ENCODE measurements at places on chromosomes 3 and 15.

GRCh38 chr3:64384561-64384960 is 159.3 kb upstream of the PRICKLE2 start:
- no peak for DNase-seq

DNA sequence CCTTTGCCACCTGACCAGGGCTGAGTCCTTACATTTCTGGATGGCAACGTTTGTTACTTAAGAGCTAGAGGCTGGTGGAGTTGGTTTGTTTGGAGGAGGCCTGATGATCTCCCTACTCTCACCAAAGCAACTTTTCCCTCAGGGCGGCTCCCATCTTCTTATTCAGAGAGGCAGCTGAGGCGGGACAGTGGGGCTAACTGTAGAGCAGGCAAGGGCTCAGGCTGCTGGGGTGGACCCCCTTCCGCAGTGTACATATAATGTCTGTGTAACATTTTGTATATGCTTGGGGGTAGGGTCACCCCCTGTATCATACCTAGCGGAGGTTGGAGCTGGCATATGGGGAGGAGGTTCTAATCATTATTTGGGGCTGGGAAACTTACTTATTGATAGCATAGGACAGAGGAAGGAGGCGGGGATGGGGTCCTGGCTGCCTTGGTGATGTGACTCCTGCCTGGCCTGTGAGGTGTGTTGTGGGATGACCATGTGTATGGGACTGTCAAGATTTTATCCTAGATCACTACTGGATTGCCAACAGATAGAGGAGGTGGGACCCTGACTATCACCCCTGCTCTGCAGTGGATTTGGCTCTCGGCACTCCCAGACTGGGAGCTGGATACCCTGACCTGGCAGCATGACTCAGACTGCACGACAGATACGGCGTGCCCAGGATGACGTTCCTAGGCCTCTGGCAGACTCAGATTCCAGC is 52.5 kb upstream of the UBE2Q2 start:
- no peak for DNase-seq

DNA sequence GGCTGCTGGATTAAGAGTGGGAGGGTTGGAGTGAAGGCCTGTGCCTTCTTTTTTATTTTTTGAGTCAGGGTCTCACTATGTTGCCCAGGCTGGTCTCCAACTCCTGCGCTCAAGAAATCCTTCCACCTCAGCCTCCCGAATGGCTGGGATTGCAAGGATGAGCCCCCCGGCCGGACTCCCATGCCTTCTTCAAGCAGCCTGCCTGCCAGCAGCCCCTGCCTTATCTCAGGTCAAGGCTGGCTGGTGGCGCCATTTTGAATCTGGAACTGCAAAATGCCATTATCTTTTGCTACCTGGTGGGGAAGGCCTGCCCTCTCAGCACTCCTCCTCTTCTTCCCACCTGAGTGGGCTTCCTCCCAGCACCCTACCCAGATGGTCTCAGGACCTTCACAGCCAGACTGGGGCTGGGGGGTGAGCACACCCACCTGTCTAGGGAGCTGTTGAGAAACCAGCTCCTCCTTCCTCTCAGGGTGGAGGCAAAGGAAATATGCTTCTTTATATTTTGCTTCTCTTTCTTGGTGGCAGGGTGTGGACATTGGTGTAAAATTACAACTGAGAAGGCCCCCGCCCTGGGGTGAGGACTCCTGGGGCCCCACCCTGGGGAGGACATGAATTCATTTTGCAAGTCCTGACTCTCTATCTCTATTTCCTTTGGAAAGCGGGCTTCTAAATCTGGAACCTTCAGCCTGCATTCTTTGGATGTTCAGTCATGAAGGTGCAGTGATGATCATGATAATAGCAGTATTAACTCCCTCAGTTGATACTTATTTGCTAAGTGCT is 7.7 kb upstream of the FLNB start:
- no peak for DNase-seq

DNA sequence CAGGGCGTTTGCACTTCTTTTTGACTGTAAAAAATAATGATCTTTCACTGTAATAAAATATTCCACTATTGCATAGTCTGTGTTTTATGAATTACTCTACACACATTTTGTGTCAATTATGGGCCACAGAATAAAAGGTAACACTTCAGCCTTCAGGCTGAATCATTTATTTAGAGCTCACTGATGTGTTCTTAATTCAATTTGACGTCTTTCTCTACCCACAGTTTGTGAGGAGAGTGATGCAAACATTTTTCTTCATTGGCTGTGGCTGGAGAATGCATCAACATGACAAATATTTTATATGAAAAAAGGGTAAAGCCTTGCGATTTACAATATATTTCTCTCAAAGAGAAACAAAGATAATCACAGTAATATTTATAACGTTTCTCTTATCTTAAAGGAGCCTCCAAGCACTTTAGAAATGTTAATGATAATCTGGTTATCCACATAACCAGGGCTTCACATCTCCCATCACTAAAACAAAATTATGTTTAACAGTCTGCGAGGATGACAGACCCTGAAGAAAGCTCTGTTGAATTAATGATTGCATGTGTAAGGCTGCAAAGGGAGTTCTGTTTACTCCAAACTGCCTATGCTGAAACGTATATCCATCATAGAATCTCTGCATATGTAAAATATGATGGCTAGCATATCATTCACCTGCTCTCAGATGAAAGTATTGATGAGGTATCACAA is 951.3 kb downstream of the ZPLD1 start:
- DNase-seq, result no peak

DNA sequence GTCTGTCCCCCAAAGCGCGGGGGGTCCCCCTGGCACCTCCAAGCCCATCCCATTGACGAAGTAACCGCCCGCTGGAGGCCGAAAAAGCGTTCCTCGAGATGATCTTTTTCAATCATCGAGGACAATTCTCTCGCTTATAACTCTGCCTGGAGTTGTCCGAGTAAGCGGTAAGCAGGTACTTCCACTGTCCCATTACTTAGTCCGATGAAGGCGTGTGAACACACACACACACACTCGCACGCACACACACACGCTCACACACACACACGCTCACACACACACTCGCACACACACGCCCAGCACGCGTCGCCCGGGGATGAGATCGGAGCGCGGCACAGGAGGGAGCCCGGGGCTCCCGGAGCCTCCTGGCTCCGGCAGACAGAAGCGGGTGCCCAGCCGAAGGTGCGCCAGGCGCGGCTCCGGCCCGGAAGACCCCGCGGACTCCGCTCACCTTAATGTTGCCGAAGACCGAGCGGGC is 430 bp downstream of the SLCO2A1 start:
- no peak for DNase-seq

DNA sequence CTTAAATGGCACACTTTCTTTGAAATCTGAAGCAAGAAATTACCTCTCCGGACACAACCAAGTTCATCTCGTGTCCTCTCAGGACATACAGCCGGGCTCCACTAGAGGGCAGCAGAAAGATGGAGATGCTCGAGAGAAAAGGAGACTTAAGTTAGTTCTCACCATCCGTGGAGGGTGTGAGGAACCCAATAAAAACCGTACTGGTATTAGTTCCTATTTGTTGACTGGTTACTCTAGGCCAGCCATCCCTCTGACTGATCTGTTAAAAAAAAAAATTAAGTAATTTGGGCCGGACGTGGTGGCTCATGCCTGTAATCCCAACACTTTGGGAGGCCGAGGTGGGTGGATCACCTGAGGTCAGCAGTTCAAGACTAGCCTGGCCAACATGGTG is 7.9 kb upstream of the CYP11A1 start:
- peak; percentile 87 for DNase-seq

- peak; percentile 10 for DNase-seq
Measured at GRCh38 chr3:128447561-128448013, 19.1 kb downstream of the DNAJB8 start.

GRCh38 chr3:14791343-14791945 is 27.3 kb upstream of the FGD5 start:
- peak; percentile 75 for DNase-seq

- no peak for DNase-seq
Measured at GRCh38 chr15:62752657-62753517, 289.7 kb upstream of the TPM1 start.

GRCh38 chr3:14548321-14548729 is 8.2 kb upstream of the GRIP2 start:
- DNase-seq, result peak; percentile 41

GRCh38 chr15:61034678-61035291 is 194.3 kb downstream of the RORA start:
- DNase-seq, result no peak

- no peak for DNase-seq
Measured at GRCh38 chr3:159828542-159828943, 160.1 kb upstream of the IL12A start.

- DNase-seq, result no peak
Measured at GRCh38 chr15:91127236-91127955, 27.3 kb downstream of the SV2B start.

DNA sequence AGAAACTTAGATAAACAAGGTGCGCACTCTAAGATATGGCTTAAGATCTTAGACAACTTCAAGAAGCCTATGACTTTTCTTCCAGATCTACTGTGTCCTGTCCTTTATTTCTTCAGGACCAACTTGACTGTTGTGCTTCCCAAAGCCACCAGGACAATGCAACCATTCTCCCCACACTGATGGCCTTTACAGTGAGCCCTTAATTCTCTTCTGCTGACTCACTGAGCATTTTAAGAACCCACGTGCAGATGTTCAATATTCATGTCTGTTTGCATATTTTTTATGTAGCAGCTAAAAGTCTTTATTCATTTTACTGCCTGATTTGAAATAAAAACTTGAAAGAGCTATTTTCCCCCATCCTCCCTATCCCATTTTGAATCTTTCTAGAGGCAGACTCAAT is 103.3 kb upstream of the SLC2A2 start:
- no peak for DNase-seq

GRCh38 chr15:26038693-26039092 is 175.6 kb upstream of the ATP10A start:
- DNase-seq, result no peak

DNA sequence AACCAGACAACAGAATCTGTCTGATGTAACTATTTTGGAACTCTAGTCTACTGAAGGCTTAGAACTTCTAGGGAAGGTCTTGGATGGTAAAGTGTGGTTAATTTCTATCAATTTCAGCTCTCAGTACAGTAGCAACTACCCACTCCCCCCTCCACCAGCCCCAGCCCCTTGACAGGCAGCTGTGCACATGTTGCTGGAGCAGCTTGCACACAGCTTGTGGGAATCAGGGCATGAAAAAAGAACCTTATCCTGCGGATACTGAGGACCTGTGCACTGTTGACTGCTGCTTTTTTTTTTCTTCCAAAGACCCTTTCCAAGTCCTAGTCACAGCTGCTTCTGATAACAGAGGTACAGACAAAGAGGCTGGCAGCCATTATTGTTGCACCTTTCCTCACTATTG is 81.5 kb upstream of the UBP1 start:
- no peak for DNase-seq

GRCh38 chr15:90743407-90743806 is 26.3 kb downstream of the BLM start:
- DNase-seq, result no peak

- DNase-seq, result no peak
Measured at GRCh38 chr3:169256796-169257522, 406.6 kb downstream of the MECOM start.

DNA sequence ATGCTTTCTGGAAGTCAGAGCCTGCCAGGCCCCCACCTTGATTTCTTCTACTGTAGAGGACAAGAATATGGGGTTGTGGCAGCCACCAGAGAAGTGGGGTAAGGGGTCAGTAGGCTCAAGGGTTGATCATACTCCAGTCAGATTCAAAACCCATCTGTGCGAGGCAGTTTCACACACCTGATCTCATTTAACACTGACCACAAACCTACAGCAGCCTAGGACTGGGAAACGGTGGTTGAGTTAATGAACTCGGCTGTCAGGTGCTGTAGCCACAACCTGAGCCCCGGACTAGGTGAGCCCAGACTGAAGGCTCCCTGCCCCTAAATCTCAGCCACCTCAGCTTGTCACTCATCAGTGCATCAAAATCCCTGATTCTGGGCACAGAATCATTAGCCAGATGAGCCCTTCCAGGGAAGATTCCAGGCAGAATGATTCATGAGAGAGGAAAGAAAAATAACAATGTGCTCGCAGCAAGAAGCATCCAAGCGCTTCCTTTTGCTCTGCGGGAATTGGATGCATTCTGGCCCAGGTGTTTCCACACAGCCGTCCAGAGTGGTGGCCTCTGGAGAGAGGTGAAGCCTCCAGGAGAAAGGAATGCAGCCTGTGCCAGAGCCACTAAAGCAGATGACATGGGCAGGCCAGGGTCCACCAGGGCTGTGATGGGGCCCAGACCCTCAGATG is 102.1 kb downstream of the SRGAP3 start:
- DNase-seq, result no peak

DNA sequence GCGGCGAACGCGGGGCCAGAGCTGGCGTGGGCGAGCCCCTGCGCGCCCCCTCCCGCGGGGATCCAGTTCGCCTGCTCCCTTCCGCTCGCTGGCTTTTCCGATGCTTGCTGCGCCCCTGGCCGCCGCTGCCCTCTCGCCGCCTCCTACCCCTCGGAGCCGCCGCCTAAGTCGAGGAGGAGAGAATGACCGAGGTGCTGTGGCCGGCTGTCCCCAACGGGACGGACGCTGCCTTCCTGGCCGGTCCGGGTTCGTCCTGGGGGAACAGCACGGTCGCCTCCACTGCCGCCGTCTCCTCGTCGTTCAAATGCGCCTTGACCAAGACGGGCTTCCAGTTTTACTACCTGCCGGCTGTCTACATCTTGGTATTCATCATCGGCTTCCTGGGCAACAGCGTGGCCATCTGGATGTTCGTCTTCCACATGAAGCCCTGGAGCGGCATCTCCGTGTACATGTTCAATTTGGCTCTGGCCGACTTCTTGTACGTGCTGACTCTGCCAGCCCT is 721 bp downstream of the P2RY1 start:
- no peak for DNase-seq

GRCh38 chr15:45948181-45948621 is 313.4 kb downstream of the SQOR start:
- DNase-seq, result no peak

DNA sequence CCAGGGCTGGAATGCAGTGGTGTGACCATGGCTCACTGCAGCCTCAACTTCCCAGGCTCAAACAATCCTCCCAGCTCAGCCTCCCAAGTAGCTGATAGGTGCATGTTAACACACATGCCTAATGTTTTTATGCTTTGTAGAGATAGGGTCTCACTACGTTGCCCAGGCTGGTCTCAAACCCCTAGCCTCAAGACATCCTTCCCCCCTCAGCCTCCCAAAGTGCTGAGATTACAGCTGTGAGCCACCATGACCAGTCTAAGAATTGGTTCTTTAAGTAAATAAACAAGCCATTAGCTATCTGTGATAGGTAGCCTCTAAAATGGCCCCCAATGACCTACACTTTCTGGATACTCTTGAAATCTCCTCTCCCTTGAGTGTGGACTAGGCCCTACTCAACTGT is 3.7 kb downstream of the TRIM59 start:
- no peak for DNase-seq

- DNase-seq, result no peak
Measured at GRCh38 chr3:135382621-135383020, 582.9 kb upstream of the PPP2R3A start.

DNA sequence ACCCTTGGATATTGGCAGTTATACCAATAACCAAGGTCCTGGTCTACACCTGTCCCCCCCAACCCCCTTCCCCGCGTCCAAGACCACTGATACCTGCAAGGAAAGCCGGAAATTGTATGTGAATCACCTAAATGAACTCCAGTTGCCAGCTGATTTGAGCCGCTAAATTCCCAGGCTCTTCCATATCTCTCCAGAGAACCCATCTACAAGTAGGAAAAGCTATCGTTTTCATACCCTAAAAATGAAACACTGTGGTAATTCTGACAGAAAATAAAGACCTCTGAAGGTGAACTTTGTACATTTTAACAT is 114.2 kb upstream of the ICE2 start:
- DNase-seq, result no peak

GRCh38 chr3:45942051-45942825 is 1.0 kb upstream of the CXCR6 start:
- DNase-seq, result no peak

Measured in CD4-positive, alpha-beta T cell treated with Interleukin-6 for 4 hours (primary cell).